ENCODE measurements at places on chromosomes 1 and 21. TPM values are rescaled to one million over a fixed set of nuclear protein-coding genes. Genes with fewer than 3 reads are reported as not detected.

PDZK1 gene
- total RNA-seq: 0.16 TPM

DNA sequence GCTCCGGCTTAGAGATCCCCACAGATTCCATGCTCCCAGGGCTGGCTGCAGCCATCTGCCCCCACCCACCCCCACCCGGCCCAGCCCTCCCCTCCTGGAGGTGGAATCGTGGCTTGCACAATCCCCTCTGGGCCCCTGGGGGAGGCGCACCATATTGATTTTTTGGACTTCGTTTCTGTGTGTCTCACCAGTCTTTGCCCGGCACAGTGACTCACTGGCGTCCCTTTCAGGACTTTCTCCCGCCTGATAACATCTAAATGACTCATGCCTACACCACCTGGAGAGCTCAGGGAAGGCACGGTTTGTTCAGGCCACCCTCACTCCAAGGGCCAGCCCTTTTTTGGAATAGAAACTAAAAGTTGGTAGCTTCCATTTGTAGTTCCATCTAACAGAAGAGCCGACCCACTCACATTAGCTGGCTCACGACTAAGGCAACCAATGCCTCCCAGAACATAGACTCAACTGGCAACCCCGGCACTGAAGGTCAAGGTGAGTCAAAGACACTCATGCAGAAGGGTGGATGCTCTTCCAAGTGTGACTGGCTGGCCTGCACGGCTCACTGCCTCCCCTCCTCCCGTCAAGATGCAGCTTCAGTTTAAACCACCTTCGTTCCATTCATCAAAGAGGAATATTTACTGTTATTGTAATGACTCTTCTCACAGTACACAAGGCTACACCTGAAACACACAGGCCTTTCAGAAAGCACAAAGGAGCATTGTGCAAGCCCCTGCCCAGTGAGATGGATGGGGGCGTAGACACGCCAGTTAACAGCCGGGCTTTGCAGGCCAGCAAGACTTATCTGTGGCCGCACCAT, 18.1 kb upstream of the ETS2 start:
- DNase-seq: no peak

DNA sequence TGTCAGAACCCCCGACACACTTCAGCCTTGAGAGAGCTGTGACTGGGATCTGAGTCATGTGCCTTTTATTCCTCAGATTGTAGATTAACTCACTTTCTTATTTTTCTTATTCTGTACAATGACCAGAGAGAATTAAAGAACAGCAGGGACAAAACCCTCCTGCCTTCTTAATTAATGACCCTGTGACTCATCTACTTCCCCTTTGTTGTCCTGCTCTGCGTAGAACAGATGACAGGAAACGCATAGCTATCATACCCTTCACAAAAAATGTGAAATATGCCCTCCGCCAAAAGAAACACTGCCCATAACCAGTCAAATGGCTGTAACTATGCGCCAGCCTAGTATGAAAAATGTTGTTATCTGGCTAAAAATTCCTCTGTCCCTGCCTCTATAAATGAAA, 9.1 kb upstream of the PADI2 start:
- no peak for DNase-seq

DNA sequence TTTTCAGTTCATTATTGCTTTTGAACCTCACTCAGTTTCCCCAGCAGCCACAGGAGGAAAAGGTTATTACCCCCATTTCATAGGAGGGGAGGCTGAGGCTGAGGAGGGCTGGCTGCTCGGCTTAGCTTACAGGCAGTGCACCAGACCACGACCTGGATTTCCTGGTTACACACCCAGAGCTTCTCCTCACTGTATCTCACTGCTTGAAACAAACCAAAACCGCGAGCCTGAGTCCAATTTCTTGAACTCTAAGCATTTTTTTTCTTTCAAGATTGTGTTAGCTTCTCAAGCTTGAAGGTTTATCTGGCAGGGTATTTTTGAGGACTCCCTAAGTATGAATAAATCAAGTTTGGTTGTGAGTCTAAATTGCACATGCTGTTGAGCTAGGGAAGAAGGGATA, 188.9 kb upstream of the EDN2 start:
- DNase-seq: peak; percentile 90

DNA sequence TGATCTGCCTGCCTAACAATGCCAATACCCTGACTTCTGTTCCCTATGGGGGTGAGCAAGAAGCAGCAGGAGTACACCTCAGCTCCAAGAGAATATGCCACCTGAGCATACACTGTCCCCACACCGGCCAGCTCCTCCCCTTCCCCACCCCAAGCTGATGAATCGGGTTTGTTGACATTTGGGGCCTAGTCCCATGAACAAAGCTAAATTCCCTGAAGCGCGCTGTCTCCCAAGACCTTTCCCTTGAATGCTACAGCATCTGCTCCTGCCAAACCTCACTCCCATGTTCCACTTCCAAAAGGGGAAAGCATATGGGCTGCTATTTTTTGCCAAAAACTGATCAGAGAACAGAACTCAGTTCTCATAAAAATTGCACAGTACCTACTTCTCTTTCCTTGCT, 220.4 kb upstream of the CAMK1G start:
- DNase-seq: no peak

- DNase-seq: no peak
Measured at GRCh38 chr1:98088381-98088780, 167.5 kb upstream of the DPYD start.

GRCh38 chr1:193662030-193662429, 475.6 kb upstream of the B3GALT2 start:
- no peak for DNase-seq

All from activated CD4-positive, alpha-beta T cell treated with anti-CD3 and anti-CD28 coated beads, Interleukin-2, amount 10 ng/mL, durations not matched to agents 24 days and 14 days (primary cell).